ENCODE measurements at places on chromosomes 3 and 15. TPM values are rescaled to one million over a fixed set of nuclear protein-coding genes. Genes with fewer than 3 reads are reported as not detected.

The PAQR9 gene
- total RNA-seq: 1.6 TPM

The PLXND1 gene
- total RNA-seq: 24.1 TPM

The STAB1 gene
- 11.9 TPM for total RNA-seq

The SAMMSON gene
- not detected for total RNA-seq

The GCSAM gene
- not detected for total RNA-seq

The MYRIP gene
- total RNA-seq: 10.0 TPM
